IPS-NIHi11 (cell line): ENCODE measurements at places on chromosomes 7 and 10.

DNA sequence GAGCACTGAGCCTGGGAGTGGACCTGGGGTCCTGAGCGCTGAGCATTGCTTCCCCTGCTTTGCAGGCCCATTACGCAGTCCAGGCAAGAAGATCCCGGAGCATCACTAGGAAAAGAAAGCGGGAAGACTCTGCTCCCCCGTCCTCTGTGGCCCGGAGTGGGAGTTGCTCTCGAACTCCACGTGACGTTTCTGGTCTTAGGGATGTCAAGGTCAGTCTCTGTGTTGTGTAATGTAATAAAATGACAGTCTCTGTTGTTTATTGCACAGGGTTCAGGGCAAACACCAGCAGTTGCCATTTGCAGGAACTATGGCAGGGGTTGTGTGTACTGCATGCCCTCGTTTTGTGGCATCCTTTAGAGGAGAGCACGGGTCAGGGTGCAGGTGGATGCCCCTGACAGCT is 10.0 kb downstream of the IDI2 start:
- no peak for DNase-seq

GRCh38 chr10:43322769-43323168 is 48.7 kb upstream of the FXYD4 start:
- peak; percentile 99 for DNase-seq

- DNase-seq: no peak
These were observed 22.4 kb downstream of the FBXW4 start for GRCh38 chr10:101672536-101672935.

DNA sequence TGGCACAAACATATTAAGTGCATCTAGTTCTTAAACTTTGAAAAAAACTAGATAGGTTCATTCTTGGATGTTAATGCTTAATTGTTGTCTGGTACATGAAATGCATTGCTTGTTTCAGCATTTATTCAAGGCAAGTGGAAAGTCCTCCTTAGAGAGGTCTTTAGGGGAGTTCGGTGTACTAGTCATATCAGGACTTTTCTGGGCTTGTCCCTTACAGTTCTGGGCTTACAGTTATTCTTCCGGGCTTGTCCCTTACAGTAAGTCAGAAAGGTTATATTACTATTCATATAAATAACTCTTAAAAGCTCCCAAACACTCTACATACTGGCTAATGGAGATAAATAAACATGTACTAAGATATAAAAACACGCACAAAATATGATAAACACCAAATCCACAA is 61.6 kb upstream of the MRLN start:
- DNase-seq: no peak

DNA sequence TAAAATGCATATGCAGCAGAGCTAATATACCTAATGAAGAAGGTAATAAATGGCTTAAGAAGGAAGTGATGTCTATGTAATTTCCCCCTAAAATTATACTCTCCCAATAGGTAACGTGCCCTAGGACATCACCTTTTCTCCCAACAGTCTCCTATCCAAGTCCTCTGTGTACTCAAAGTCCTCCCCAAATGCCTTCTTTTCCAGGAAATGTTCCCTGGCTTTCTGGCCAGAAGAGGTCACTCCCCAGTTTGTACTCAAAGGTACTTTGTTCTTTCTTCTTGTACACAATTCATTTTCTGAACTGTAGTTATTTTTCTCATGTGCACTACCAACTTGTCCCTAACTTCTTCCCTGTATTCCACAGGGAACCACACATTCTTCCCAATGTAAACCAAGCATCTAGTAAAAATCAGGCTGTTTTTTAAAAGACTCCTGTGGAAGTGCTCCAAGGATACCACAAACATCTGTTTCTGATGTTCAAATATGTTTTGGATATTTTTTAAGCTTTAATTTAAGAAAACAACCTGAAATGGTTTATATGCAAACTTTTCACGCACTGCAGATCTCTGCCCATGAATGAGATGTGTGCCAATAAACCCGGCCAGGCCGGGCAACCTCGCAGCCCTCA is 262.3 kb upstream of the KLF14 start:
- no peak for DNase-seq

DNA sequence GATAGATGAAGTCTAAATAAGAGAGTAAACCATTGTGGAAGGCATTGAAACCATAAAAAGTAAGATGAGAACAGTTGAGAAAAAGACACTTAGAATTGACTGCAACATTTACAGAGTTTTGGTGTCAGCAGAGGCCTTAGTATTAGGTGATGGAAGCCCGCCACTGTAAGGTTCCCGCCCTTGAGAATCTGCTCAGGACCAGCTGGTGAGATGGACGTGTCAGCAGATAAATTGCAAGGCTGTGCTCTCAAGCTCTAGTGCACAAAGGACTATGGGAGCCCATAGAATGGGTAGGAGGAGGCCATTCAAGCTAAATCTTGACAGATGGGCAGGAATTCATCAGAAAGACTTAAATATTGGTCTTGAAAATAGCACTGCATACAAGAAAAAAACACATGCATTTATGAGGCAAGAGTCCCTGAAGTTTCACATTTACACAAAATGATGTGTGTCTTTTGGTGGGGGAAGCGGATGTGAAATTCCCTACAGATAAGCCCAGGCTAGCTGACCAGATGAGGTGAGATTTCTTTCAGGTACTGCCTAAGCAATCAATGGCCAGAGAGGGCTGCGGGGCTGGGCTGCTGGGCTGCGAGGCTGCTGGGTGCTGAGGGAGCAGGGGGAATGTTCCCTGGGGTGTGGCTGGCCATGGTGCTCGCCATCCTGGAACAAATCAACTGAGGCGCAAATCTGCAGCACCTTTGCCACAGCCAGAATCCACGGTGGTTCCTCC is 42.5 kb downstream of the SYPL1 start:
- DNase-seq: no peak

- DNase-seq: peak; percentile 11
These were observed 29.4 kb upstream of the SGMS1 start for GRCh38 chr10:50653142-50653541.

DNA sequence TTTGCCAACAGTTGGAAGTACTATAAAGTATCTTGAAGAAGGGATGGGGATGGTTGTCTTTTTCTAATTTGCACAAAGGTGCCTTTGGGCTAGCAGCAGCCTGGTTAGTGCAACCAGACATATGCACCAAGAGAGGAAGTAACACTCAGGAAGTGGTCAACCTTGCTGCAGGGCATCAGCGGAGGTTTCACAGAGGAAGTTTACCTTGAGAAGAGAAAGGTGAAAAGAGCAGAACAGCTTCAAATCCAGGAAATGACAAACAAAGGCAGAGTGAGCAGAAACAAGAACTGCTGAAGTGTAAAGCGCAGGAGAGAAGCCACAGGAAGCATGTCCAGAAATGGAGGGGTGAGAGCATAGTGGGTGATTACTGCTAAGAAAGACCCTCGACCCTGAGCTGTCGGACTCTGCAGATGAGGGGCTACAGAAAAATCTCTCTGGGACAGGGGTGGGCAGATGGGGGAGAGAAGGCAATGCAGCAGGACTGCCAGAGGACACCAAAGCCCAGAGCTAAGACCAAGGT is 66.9 kb downstream of the STK17A start:
- DNase-seq: no peak

GRCh38 chr7:134636008-134636449 is 10.6 kb upstream of the BPGM start:
- no peak for DNase-seq

DNA sequence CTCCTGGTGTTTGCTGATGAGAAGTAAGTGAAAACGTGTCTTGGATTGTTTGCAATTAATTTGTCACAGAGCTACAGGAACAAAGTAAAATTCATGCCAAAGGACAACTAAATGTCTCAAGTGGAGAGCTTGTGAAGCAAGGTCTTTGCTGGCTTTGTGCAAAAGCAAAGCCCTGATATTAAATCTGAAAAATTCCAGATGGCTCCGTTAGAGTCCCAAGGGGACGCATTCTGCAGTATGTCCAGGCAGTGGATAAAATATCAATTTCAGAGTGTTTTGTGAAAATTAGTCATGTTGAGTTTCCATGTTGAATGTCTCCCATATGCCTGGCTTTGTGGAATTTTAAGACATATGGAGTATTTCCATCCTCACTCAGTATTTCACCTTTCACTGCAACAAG is 102.5 kb upstream of the PTN start:
- DNase-seq: no peak

GRCh38 chr7:4267341-4268039 is 414.6 kb upstream of the FOXK1 start:
- DNase-seq: no peak

DNA sequence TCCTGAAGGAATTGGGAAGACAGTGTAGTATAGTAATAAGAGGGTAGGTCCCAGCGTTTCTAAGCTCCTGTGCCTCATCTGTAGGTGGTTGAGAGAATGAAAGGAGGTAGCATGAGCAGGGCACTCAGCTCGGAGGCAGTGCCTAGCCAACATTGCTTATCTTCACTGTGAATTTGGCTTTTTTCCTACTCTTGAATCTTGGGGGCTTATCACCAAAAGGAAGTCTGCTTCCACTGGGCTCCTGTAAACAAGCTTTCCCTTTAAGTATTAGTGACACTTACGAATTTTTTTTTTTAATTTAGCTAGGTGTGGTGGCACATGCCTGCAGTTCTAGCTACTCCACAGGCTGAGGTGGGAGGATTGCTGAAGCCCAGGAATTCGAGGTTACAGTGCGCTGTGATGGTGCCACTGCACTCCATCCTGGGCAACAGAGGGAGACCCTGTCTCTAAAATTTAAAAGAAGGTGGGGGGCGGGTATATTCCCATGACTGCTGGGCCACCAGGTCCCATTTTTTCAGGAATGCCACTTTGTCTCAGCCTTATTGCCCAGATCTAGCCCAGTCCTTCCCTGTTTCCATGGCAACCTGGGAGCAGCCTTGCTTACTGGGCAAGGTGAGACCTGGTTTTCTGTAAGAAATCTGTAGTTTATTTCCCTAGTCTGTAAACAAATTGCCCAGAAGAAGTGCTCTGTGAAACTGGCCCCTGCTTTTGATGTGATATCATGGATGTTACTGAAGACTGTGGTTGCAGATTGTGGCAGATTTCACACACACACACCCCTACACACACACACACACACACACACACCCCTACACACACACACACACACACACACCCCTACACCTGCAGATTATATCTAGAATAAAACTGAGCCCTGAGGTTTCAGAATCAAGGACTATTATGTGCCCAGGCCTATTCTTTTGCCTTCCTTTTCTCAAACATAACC is 19.4 kb downstream of the OGDH start:
- DNase-seq: no peak

DNA sequence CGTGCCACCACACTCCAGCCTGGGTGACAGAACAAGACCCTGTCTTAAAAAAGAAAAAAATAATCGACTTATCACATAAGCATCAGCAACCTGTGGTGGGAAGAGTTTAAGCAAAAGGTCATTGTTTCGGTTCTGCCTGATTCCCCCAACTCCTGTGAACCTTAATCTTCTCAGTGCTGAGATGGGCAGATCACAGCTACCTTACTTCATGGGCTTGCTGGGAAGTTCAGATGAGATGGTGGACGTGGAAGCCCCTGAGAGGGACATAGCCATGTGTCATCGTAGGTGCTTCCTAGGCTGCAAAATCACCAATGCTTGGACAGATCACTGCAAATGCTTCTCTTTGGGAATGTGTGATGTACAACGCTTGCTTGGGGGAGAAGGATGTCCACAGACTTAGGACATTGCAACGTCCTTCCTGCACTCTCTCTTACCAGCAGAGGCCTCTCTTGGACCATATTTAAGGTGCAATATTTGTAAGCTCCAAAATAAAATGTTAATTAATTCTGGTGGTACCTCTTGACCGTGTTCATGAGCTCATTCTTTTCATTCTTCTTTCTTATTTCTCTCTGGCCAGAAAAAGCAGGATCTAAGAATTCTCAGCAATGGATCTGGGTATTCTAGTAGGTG is 8.6 kb downstream of the GJD4 start:
- no peak for DNase-seq

DNA sequence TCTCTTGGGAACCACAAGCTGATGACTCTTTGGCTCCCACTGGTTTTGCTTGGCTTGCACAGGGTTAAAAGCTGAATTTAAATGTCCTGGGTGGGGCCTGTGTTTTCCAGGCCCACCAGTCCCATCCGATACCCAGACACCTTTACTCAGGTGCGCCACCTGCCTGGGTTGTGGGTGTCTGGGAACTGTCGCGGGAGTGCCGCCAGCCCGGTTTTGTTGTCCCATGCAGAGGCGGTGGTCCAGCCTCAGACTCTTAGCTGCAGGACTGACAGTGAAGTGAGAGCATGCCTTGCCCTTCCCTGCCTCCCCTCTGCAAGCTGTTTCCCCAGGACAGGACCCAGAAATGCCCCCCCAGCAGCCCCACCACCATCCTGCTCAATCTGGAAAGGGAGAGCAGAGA is 255.6 kb upstream of the ZNF32 start:
- peak; percentile 30 for DNase-seq

GRCh38 chr7:117731455-117731854 is 141.8 kb downstream of the CTTNBP2 start:
- no peak for DNase-seq

DNA sequence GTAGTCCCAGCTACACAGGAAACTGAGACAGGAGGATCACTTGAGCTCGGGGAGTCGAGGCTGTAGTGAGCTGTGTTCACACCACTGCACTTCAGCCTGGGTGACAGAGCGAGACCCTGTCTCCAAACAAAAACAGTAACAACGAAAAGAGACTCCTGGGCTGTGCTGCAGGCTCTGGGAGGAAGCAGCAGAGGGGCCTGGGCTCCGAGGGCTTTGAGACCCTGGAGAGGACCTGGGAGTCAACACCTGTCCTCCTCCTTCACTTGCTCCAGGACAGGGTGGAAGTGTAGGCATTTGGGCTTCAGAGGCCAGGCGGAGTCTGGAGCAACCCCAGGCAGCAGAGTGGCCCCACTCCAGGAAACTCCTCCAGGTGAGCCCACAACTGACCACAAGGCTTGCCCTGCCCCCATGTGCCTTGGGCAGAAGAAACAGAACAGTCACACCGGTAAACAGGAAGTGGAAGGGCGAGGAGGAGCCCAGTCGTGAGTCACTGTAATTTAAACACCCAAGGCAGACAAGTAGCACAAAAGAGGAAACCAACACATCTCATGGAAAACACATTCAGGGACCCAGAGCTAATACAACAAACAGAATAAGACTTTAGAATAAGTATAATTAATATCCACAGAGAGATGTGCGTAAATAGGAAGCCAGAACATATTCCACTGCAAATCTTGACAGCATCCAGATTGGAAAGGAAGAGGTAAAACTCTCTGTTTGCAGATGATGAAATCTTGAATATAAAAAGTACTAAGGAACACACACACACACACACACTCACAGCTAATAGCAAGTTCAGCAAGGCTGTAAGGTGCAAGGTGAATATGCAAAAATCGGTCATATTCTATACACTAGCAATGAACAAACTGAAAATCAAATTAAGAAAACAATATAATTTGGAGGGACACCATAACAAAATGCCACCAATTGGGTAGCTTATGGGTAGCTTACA is 20.5 kb upstream of the RASGEF1A start:
- DNase-seq: no peak

- peak; percentile 74 for DNase-seq
These were observed at the start of gene CAV2 for GRCh38 chr7:116499168-116500077. CAV2 (plus strand) TSS chr7:116499738; CDS start chr7:116499782, 44 bp downstream.

GRCh38 chr10:30573721-30574431 is 55.7 kb downstream of the LYZL2 start:
- no peak for DNase-seq
